ENCODE measurements at places on chromosomes 13 and 19.

GRCh38 chr13:97221466-97221865, 667 bp upstream of the MBNL2 start:
- no peak for DNase-seq

DNA sequence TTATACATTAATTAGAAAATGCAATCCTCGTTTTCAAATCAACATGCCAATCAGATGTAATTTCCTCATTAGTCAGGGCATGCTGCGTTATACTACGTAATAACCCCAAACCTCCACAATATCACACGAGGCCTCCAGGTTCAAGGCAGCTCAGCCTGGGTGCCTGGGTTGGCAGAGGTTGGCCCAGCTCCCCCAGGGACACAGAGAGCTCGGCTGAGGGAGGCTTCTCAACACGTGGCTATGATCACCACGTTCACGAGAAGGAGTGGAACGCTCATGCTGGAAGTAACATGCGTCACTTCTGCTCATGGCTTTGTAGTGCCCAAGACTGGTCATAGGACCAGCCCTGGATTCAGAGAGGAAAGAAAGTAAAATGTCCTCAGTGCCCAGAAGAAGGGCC, 144.9 kb upstream of the SOX1 start:
- DNase-seq: no peak

DNA sequence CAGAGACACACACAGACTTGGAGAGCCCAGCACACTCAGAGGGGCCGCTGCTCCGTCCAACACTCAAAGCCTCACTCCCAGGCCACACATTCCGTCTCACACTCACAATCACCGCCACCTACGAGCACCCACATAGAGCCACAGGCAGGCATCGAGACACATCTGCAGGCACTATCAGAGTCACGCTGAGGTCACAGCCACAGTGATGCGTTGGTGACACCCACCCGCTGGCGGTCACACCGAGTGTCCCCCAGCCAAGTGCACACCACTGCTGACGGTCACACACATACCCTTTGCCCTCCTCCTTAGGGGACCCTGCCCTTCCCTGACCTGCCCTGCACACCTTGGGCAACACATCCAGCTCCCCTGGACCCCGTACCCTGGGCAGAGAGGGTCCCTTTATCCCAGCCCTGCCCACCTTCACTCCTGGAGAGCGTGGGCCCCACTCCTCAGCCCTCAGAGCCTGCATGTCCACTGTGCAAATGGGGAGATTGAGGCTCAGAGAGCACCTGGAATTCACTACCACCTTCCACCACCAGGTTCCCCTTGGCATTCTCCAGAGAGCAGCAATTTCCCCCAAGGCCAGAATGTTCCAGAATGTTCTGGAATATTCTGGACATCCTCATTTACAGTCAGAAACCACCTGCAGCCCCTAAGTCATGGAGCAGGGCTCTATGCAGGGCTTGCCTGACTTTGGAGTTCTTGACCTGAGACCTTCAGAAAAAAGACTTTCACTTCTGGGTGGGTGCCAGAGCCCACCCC, 5.4 kb downstream of the FUT5 start:
- DNase-seq: no peak

- no peak for DNase-seq
These were observed 175.3 kb downstream of the ZIC5 start for GRCh38 chr13:99796175-99796819.

- DNase-seq: no peak
These were observed 814.2 kb upstream of the SLITRK5 start for GRCh38 chr13:86856991-86857390.

- DNase-seq: peak; percentile 46
These were observed 20.5 kb upstream of the STRN4 start for GRCh38 chr19:46766569-46767317.

DNA sequence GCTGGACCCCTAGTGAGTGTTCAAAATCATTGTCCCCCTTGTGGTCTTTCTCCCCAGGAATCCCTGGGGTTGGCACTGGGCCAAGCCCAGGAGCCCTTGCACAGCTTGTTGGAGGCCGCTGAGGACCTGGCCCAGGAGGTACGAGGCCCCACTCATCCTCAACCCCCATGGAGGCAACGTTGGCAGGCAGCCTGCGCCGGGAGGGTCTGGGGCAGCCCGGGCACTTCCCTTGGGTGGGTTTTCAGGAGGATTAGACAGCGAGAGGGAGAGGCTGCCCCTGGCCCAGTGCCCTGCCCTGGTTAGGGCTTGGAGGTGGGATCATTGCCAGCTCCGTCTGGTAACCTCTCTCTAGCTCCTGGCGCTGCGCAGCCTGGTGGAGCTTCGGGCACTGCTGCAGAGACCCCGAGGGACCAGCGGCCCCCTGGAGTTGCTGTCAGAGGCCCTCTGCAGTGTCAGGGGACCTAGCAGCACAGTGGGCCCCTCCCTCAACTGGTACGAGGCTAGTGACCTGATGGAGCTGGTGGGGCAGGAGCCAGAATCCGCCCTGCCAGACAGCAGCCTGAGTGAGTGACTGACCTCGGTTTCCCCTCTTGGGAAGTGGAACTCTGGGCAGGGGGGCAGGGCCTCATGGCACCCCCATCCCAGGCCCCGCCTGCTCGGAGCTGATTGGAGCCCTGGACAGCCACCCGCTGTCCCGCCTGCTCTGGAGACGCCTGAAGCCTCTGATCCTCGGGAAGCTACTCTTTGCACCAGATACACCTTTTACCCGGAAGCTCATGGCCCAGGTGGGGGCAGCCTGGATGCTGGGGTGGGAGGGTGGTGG, 3.0 kb downstream of the ABCA7 start:
- DNase-seq: no peak

GRCh38 chr19:52410276-52410675, 12.6 kb downstream of the ZNF528 start:
- no peak for DNase-seq

- DNase-seq: no peak
These were observed 4.0 kb downstream of the ZNF554 start for GRCh38 chr19:2823646-2824045.

DNA sequence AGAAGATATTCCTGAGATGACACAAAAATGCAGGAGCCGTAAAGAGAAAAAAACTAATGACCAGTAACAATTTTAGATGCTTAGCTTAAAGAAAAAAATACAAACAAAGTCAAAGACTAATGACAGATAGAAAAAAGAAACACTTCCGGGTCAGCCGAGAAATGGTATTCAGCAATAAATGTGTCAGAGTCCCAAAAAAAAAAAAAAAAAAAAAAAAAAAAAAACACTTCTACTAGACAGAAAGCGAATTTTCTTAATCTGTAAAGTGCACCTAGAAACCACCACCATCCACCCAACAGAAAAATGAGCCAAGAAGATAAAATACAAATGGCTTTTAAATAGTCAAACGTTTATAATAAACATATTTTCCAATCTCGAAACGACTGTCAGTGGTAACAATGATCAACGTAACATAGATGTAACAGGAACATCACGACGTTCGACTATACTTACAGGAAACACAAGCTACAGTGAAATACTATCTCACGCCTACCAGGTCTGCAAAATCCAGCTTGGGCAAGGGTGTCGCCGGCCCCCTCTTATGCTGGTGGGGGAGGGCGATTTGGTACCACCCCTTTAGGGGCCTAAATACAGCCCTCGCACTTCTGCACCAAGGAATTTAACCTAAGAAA, 10.6 kb downstream of the ABHD17A start:
- no peak for DNase-seq

- no peak for DNase-seq
These were observed 30.5 kb downstream of the VAV1 start for GRCh38 chr19:6803036-6803404.

- no peak for DNase-seq
These were observed 1.3 kb upstream of the CALM3 start for GRCh38 chr19:46599716-46600373.

GRCh38 chr13:99656844-99657381, 155.6 kb downstream of the TM9SF2 start:
- no peak for DNase-seq

- DNase-seq: no peak
These were observed 2.9 kb downstream of the KASH5 start for GRCh38 chr19:49390929-49391359.

DNA sequence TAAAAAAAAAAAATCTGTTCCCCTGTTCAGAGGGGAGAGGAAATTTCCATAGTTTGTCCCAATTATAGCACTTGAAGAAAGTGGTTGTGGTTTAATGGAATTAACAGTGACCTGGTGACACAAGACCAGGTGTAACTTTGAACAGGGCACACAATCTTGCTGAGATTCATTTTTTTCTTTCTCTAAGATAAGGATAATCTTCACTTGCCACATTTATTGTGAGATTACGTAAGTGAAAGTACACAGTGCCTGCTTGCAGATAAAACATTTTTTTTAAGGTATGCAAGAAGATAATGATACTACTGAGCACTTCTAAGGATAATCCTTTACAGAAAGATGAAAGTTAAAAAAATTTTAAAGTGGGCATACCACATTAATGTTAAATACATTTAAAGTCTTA, 448.1 kb downstream of the DIAPH3 start:
- DNase-seq: no peak

DNA sequence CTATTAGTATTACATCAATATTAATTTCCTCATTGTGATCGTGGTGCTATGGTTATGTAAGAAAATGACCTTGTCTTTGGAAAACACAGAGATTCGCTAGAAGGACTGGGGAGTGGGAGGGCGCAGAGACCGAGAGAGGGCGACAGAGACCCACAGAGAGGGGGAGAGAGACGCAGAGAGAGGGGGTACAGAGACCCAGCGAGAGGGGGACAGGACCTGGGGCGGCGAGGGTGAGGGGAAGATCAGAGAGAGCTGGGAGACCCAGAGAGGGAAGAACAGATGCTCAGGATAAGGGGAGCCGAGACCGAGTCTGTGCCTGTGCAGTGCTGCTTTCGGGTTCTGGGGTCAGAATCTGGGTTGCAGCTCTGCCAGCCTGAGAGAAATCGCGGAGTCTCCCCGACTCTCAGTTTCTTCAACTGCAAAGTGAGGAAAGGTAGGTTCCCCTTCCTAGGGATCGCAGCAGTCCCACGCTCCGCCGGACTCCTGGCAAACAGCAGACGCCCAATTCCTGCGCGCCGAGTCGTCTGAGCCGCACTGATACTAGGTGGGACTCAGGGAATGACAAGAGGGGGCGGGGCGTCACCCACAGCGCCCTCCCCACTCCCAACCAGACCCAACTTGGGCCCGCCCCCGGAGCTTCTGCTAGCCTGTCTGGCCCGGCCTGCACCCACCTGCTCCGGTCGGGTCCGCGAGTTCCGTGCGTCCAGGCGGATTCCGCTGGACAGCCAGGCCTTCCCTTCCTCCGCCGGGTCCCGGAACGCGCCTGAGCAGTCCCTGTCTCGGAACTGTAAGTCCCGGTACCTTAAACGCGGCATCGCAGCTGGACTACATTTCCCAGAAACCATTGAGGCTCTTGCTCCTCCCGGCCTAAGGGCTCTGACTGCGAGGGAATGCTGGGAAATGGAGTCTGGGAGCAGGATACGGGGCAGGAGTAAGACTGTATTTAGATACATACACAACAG, 15.3 kb downstream of the IZUMO2 start:
- DNase-seq: peak; percentile 62

DNA sequence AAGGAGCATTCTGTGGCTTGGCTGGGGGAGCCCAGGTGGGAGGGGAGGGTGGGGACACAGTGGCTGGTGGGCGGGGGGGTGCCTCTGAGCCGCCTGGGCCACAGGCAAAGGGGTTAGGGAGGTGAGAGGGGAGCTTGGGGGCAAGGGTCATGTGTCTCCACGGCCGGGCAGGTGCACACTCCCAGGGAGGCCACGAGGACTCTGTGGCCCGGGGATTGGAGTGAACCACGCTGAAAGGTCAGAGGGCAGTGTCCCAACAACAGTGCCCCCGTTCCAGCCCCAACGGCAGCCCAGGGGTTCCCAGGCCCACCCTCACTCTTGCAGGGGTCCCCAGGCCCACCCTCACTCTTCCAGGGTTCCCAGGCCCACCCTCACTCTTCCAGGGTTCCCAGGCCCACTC, 9.6 kb downstream of the C2CD4C start:
- DNase-seq: no peak

GRCh38 chr19:12773571-12773970, 1.8 kb downstream of the HOOK2 start:
- no peak for DNase-seq
